ENCODE measurements at places on chromosomes 12 and 14. TPM values are rescaled to one million over a fixed set of nuclear protein-coding genes. Genes with fewer than 3 reads are reported as not detected.

TMEM63C gene
- total RNA-seq = not detected

- DNase-seq = peak; percentile 80
- no peaks in the 10 kb centered on the region for H3K27me3 ChIP-seq
- no peaks in the 10 kb centered on the region for H3K36me3 ChIP-seq
- peak overlapping the region; percentile 100 for H3K27ac ChIP-seq
- H3K4me1 ChIP-seq = no peaks in the 10 kb centered on the region
Measured at GRCh38 chr14:64501411-64502171, 2.0 kb downstream of the ZBTB25 start.

GRCh38 chr12:127383281-127383680, 883.7 kb upstream of the TMEM132C start:
- H3K27me3 ChIP-seq = no peaks in the 10 kb centered on the region
- DNase-seq = no peak
- H3K27ac ChIP-seq = no peak overlapping the region
- H3K36me3 ChIP-seq = no peaks in the 10 kb centered on the region
- no peaks in the 10 kb centered on the region for H3K4me1 ChIP-seq

DNA sequence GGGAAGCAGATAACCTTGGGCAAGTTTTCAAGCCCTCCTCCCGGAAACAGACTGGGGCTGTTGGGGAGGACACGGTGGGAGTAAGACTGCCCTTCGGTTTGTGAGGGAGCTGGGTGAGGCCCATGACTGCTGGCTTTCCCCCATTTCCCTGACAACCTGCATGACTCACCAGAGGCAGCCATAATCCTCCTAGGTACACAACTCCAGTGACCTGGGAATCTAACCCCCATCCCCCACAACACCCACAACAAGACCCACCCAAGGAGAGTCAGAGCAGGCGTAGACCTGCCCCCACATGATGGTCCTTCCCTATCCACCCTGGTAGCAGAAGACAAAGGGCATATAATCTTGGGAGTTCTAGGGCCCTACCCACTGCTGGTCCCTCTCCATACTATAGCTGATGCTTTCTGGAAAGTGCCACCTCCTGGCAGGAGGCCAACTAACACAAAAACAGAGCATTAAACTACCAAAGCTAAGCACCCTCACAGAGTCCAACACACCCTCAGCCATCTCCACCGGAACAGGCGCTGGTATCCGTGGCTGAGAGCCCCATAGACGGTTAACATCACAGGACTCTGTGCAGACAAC, 14.8 kb downstream of the DDX24 start:
- H3K27me3 ChIP-seq = no peaks in the 10 kb centered on the region
- H3K4me1 ChIP-seq = no peaks in the 10 kb centered on the region
- H3K36me3 ChIP-seq = peaks cover 15% of the 10 kb centered on the region
- H3K27ac ChIP-seq = no peak overlapping the region

DNA sequence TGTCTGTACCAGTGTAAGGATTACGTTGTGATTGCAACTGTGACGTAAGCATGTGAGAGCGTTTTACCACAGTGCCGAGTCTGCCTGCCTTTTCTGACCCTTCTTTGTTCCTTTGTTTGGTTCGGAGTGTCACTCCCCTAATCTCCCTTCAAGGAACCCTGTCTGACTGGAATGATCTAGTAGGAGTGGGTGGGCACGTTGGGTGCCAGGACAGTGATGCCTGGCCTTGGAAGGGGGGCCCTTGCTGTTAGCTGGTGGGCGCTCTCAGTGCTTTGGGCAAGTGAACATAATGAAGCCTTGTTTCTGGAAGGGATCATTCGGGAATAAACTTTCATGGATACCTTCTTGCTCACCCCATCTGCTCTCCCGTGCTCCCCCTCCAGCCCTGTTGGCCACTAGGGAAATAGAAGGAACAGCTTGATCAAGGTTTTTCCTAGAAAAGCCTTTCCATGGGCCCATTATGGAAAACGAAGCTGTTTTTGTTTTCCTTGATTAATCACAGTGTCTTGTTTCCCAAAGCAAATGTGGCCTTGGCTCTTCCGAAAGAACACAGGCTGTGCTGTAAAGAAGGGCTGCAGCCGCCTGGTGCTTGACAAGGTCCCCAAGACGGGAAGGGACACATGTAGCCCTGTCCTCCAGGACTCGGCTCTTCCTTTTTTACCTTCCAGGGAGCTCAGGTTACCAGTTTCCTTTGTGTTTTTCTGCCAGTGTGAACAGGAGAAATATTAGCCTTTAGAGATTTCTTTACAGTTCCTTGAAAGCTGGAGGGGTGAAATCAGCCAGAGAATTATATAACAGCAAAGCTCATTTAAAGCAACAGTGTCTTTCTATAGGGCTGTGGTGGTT, 215.5 kb downstream of the CRADD start:
- H3K4me1 ChIP-seq = peaks cover 41% of the 10 kb centered on the region
- no peaks in the 10 kb centered on the region for H3K27me3 ChIP-seq
- no peaks in the 10 kb centered on the region for H3K36me3 ChIP-seq
- no peak overlapping the region for H3K27ac ChIP-seq
- DNase-seq = peak; percentile 49

- H3K4me1 ChIP-seq = peaks cover 5% of the 10 kb centered on the region
- H3K4me3 ChIP-seq = no peak overlapping the region
- no peak overlapping the region for H3K27ac ChIP-seq
- no peaks in the 10 kb centered on the region for H3K36me3 ChIP-seq
- H3K27me3 ChIP-seq = no peaks in the 10 kb centered on the region
- no peak for DNase-seq
Measured at GRCh38 chr14:64867182-64867581, 12.5 kb downstream of the SPTB start.
